DND-41 (cell line): ENCODE measurements at places on chromosomes 4 and X.

DNA sequence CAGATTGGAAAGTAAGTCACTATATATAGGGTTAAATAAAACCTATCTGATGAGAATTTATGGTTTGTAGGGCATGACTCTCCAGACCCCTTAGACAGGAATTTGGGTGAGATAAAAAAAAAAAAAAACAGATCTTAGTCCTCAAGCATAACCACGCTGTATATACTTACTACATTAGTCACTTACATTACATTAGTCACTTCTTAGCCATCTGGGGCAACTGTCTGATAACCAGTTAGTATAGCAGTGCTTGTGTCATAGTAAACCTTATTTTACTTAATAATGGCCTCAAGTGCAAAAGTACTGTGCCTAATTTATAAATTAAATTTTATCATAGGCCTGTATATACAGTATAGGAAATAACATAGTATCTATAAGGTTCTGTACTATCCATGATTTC lies 60.2 kb upstream of the RPS6KA6 start:
- no peak for DNase-seq

GRCh38 chr4:8393593-8394038 lies 46.9 kb downstream of the ACOX3 start:
- no peak for DNase-seq

- no peak for DNase-seq
Observed at GRCh38 chrX:25105221-25105620, 89.5 kb upstream of the ARX start.

DNA sequence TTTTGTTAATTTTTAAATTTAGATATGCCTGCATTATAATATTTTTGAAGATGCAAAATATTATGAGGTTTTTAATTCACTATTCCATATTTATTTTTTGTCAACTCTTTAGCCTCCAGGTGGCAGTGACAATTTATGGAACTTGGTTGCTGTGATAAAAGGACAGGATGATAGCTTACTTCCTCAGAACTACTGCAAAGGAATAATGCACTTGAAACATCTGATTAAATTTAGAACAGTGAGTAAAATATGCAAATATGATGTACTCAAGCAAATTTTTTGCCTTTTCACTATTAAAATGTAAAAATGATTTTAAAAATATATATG lies 45.1 kb downstream of the SPATA4 start:
- DNase-seq: no peak

- no peak for DNase-seq
Observed at GRCh38 chr4:78926826-78927225, 12.4 kb downstream of the PAQR3 start.

- no peak for DNase-seq
Observed at GRCh38 chr4:117400039-117400835, 314.9 kb upstream of the TRAM1L1 start.

GRCh38 chr4:45502471-45502870 lies 621.4 kb downstream of the GABRG1 start:
- no peak for DNase-seq

- no peak for DNase-seq
Observed at GRCh38 chrX:137565921-137566745, at the start of gene ZIC3. Gene ZIC3 (plus strand): TSS chrX:137566127. CDS start chrX:137566692, 565 bp downstream.
